AG08395 (cell line): ENCODE measurements at places on chromosomes 3 and 15.
A peak's percentile ranks its signal among the peaks of the same experiment; 100 is the strongest.

DNA sequence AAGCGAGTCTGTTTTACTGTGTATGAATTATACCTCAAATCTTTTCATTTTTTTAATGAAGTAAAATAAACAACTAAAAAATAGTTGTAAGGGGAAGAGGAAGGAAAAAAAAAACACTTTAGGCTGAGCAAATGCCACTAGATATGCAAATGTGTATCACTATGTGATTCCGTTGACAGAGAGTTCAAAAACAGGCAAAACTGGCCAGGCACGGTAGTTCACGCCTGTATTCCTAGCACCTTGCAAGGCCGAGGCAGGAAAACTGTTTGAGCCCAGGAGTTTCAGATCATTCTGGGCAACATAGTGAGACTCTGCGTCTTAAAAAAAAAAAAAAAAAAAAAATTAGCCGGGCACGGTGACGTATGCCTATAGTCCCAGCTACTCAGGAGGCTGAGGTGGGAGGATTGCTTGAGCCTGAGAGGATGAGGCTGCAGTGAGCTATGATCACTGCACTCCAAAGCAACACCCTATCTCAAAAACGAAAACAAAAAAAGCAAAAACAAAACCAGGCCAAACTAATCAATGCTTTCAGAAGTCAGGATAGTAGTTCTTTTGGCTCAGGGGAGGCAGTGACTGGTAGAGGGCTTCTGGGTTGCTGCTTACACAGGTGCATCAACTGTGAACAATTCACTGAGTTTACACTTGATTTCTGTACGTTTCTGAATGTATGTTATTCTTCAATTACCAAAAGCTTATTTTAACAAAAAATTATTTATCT lies 7.4 kb downstream of the PRC1 start:
- DNase-seq, result no peak

DNA sequence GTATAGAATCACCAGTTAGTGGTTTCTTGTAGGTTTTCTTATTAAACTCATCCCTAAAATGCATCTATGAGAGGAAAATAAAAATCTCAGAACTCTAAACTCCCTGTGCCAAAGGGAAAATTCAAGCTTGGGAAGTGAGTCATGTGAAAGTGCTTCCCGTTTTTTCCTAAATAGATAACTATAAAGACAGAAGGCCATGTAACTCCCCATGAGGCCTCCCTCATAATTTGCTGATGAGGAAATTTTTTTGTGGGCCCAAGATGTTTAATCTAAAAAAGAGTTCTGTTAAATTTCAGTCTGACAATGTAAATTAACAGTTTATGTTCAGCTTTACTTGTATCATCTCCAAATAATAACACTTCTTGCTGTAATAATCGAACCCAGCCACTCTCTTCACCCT lies 1273.9 kb downstream of the OTOL1 start:
- no peak for DNase-seq

GRCh38 chr15:88342666-88343065 lies 86.1 kb upstream of the NTRK3 start:
- DNase-seq, result peak; percentile 57

GRCh38 chr15:65081758-65082157 lies 5.2 kb downstream of the KBTBD13 start:
- DNase-seq, result no peak

GRCh38 chr3:191412759-191413158 lies 48.2 kb upstream of the PYDC2 start:
- peak; percentile 80 for DNase-seq

GRCh38 chr3:107416138-107416537 lies 38.9 kb downstream of the CCDC54 start:
- DNase-seq, result no peak

DNA sequence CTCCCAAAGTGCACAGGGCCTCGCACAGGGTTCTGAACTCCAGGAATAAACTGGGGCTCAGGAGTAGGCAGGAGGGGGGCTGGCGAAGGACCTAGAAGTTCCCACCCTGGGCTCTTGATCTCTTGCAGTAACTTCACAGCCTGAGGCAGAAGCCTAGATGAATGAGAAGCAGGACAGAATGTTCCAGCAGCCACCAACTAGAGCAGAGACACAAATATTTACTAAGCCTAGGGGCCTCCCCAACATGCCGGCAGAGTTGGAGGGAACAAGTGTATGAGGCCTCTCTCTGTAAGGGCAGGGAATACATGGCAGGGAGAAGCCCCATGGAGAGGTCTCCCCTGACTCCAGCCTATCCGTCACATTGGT lies 25.3 kb upstream of the C15orf39 start:
- DNase-seq, result no peak

DNA sequence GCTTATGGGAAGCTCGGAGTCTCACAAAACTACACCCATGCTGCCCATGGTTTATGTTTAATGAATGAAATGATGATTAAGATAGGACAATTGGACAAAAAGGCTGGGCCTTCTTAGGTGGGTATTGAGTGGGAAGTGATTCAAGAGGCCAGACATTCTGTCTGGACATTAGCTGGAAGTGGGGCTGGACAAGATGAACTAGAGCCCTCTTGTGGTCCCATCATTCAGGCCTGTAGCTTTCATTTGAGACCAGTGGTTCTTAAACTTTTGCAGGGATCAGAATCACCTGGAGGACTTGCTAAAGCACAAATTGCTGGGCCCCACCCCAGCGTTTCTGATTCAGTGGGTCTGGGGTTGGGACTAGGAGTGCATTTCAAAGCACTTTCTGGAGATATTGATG lies 290.4 kb upstream of the CTDSPL start:
- DNase-seq, result no peak

DNA sequence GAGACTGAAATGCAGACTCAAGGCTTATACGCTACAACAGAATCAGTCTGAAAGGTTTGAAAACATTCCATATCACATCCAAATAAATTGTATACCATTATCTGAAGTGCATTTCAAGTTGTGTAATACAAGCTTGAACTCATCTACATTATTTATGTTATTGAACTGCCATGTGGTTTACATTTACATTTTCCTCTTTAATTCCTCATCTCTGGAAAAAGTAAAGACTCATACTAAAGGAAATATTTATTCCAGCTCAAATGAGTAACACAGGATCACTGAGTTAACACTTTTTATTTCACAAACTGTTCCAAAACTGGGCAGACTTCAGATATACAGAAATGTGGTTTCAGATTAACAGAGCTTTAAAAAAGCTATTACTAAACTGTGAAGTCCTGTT lies 282.5 kb downstream of the ULK4 start:
- DNase-seq, result no peak

GRCh38 chr3:142065932-142066331 lies 83.4 kb downstream of the TFDP2 start:
- no peak for DNase-seq

DNA sequence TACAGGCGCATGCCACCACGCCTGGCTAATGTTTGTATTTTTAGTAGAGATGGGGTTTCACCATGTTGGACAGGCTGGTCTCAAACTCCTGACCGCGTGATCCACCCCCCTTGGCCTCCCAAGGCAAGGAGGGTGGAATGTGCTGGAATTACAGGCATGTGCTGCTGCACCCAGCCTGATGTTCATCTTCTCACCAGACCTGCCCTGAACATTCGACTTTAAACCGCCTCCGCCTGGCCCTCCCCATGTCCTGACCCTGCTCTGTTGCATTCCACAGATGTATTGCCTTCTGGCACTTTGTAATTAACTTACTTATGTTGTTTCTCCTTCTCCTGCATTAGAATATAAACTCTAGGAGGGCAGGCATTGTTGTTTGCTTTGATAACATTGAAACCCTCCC lies 102.1 kb downstream of the LINGO1 start:
- no peak for DNase-seq

DNA sequence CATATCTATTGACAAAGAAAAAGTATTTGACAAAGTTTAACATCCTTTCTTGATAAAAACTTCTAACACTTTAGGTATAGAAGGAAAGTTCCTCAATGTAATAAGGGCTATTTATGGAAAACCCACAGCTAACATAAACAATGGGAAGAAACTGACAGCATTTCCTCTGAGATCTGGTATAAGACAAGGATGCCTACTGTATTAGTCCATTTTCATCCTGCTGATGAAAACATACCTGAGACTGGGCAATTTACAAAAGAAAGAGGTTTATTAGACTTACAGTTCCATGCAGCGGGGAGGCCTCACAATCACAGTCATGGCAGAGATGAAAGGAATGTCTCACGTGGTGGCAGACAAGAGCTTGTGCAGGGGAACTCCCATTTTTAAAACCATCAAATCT lies 17.8 kb upstream of the CLDN1 start:
- DNase-seq, result no peak
